ENCODE measurements at places on chromosomes 4 and X.

DNA sequence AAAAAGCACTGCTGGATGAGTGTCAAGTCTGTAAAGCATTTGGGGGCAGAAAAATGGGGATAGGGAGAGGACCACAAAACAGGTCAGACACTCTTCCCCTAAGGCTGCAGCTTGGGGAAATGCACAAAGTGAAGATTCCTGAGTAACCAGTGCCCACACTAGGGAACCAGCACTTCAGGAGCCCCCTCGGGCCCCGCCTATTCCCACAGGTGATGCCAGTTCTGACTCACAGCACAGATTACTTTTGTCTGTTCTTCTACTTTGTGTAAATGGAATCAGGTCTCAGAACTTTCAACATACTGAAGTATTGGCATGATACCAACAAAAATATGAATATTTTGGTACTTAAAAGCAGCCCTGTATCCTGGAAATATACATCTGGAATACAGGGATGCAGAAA is 112.5 kb downstream of the ADRA2C start:
- no peak for DNase-seq

GRCh38 chr4:99324979-99325378 is 3.8 kb upstream of the ADH1B start:
- peak; percentile 87 for DNase-seq

GRCh38 chrX:84735025-84735424 is 232.8 kb upstream of the HDX start:
- no peak for DNase-seq

DNA sequence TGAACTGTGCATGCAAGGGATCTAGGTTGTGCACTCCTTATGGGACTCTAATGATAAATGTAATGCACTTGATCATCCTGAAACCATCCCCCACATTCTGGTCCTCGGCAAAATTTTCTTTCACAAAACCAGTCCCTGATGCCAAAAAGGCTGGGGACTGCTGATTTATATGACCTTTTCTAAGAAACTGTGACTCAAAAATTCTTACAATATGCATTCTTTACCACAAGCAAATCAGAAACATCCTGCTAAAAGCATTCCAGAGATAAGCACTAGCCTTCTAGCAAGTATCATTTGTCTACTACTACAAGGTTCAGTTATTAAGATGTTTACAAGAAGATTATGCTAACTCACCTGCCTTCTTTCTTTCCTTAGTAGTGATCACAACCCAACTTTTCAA is 166.5 kb upstream of the PCDH7 start:
- DNase-seq, result no peak

DNA sequence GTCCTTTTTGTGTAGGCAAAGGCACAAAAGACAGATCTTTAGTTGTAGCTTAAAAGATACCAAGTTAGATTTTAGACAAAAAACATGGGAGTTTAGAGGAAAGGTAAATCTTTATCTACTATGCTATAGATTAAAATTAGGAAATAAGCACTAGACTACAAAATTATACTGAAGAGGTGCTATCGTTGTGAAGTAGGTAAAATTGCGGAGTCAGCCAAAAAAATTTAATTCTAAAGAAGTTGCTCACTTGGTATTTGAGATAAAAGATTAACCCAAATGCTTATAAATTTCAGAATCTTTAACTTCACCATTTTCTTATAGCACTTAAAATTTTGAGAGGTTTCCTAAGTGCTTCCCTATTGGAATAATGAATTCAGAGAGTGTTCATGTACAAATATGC is 604.1 kb downstream of the GRXCR1 start:
- DNase-seq, result no peak

DNA sequence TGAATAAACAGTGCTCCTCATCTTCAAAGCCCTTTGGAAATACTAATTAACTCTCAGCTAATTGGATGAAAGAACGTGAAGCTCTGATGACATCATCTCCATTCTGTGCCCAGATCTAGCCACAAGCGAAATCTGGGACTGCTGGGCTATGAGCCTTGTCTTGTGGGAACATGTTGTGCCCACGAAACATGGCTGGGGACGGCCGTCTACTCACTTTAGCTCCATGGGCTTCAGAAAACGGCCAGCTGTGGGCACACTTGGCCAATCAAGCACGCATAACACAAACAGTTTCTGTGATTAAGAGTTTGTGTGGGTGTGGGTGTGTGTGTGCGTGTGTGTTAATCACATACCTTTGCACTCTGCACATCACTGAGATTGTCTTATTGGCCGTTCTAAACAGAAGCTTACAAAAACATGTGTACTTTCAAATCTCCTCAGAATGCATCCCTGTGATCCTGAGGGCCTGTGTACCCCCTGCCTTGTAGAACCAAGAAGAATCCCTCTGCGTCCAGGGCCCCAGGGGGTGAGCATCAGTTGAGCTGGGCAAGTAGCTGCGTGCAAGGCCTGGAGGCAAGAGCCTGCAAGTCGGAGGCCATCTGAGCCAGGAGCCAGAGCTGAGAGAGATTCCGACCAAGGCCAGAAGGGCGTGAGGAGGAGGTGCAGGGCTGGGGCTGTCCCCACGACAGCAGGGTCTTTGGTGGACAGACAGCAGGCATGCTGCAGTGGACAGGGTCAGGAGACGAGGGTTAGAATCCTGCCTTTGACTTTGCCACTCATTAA is 18.7 kb upstream of the ZNF185 start:
- DNase-seq, result no peak

- no peak for DNase-seq
These were observed 2086.5 kb upstream of the TENM3 start for GRCh38 chr4:180156684-180157083.

DNA sequence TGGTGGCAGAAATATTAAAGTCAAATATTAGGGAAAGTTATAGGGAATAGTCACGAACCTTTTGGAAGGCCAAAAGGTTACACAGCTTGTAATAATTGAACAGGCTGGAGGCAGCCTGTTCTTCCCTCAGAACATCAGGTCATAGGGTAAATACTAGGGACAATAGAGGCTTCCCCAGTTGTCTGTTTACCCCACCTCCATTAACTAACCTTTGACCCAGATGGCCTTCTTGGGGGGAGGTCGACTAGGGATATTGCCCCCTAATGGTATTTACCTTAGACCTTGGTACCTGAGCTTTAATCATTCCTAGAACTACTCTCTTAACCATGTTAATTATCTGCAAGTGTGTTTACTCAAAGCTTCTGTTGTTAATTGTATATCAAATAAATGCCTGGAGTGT is 26.0 kb downstream of the C4orf17 start:
- no peak for DNase-seq

- no peak for DNase-seq
These were observed 129.0 kb upstream of the TECRL start for GRCh38 chr4:64538219-64538618.

DNA sequence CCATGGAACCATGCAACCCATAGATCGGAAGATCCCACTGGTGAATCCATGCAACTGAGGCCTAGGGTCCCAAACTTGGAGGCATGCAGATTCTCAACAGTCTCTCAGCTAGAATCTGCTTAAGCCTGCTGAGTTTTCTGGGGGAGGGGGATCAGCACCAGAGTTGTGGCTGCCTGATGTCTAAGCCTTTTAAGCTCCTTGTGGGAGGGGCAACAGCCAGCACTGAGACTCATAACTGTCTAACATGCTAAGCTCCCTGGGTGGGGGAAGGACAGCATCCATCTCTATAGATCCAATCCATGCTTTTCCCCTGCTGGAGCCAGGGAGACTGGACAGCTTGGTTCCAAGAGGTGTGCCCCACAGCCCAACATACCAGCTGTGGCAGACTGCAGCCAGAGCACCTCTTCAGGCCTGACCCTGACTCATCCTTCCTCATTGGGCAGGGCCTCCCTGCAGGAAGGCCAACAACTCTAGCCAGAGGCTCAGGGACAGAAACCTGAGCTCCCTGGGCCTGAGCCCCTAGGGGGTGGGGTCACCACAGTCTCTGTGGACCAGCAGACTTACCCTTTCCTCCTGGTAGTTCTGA is 300.1 kb upstream of the SLC7A11 start:
- no peak for DNase-seq

GRCh38 chrX:20015945-20016615 is 25.2 kb upstream of the BCLAF3 start:
- no peak for DNase-seq

DNA sequence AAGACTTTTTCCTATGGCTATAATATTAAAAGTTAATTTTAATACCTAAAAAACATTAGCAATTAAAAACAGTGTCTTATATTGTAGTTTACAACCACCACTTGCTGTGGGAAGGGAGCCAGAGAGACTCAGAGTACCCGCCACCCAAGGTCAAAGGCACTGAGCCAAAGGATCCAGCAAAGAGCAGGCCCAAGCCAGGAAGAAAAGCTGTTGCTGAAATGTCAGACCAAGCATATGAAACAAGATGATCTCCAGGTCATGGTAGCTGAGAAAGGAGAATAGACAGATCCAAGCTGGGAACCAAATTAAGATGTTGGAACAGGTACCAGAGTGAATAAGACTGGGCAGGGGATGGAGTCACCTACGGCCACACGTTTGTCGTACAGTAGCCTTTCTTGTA is 18.8 kb upstream of the ATOH1 start:
- peak; percentile 82 for DNase-seq

DNA sequence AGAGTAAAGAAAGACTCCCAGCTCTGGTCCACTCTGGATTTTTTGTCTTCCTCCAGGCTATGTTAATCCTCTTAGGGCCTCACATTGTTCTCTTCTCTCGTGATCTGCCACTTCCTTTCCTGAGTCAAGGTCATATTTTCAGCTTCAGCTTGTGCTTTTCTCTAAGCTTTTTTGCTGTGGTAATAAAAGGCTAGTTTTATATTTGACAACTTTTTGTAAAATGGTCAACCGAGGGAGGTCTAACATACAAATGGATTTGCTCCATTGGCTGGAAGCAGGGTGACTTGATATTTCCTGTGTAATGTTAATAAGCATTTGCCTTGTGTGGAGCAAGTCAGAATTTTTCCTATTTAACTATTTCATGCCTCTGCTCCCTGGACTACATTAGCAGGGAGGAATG is 239.7 kb downstream of the RAB28 start:
- DNase-seq, result no peak

DNA sequence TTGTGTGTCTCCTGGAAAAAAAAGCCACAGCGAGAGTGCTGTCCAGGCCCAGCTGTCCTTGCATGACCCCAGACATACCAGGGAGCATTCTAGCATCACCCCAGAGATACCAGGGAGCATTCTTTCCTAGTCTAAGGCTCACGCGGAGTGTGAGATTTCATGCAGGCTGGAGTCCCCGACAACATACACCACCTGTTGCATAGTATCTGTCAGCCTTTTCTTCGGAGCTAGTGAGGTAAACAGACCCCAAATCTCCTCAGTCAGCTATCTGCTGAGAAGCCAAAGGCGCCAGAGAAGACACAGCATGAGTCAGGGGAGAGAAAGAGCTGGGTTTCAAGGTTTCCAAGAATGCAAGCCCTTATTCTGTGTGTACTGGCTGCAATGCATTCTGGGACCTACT is 23.1 kb upstream of the ZXDA start:
- no peak for DNase-seq

GRCh38 chr4:70902577-70903290 is 565 bp downstream of the MOB1B start:
- peak; percentile 67 for DNase-seq

GRCh38 chr4:90445380-90445779 is 318.2 kb downstream of the CCSER1 start:
- no peak for DNase-seq

- DNase-seq, result no peak
These were observed 110.3 kb upstream of the MAP3K15 start for GRCh38 chrX:19625612-19626011.

GRCh38 chrX:48466696-48467095 is 3.4 kb downstream of the SLC38A5 start:
- DNase-seq, result no peak

DNA sequence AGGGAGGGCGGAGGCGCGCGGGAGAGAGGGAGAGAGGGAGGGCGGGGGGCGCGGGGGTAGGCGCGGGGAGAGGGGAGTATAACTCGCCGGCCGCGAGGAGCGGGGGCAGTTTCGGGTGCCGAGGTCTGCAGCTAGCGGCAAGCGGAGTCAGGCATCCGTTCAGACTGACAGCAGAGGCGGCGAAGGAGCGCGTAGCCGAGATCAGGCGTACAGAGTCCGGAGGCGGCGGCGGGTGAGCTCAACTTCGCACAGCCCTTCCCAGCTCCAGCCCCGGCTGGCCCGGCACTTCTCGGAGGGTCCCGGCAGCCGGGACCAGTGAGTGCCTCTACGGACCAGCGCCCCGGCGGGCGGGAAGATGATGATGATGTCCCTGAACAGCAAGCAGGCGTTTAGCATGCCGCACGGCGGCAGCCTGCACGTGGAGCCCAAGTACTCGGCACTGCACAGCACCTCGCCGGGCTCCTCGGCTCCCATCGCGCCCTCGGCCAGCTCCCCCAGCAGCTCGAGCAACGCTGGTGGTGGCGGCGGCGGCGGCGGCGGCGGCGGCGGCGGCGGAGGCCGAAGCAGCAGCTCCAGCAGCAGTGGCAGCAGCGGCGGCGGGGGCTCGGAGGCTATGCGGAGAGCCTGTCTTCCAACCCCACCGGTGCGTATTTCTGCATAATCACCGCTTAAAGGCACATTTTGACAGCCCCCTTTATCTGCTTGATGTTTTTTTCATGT is at the start of gene POU4F2:
POU4F2 (plus strand) TSS at position 108 of the 720 bp plus-strand sequence; CDS start at position 356, 248 bp downstream.
- DNase-seq, result no peak

- DNase-seq, result no peak
These were observed 82.5 kb downstream of the EVC start for GRCh38 chr4:5793514-5793913.

GRCh38 chr4:145132511-145133098 is 34.5 kb downstream of the ABCE1 start:
- no peak for DNase-seq

DNA sequence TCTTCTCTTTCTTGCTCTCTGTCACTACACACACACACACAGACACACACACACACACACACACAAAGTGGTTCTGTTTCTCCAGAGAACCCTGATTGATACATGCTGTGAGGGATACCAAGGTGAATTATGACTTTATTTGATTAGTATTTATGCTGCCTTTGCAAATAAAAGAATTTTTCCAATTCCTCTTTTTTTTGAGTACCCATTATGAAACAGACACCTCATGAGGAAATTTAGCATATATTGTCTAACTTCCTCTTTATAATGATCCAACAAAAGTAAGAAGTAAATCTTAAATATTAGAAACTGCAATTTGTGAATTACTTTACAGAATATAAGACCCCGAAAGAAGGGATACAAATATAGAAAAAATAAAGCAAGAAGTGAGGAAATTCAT is 14.3 kb upstream of the RAB28 start:
- DNase-seq, result no peak

- no peak for DNase-seq
These were observed 464.0 kb downstream of the CFAP47 start for GRCh38 chrX:36383495-36383894.

GRCh38 chrX:66635360-66635759 is 3.5 kb downstream of the EDA2R start:
- no peak for DNase-seq

- no peak for DNase-seq
These were observed 181.4 kb upstream of the MXRA5 start for GRCh38 chrX:3527811-3528210.

GRCh38 chr4:1039493-1040343 is 28.3 kb downstream of the FGFRL1 start:
- DNase-seq, result peak; percentile 75

DNA sequence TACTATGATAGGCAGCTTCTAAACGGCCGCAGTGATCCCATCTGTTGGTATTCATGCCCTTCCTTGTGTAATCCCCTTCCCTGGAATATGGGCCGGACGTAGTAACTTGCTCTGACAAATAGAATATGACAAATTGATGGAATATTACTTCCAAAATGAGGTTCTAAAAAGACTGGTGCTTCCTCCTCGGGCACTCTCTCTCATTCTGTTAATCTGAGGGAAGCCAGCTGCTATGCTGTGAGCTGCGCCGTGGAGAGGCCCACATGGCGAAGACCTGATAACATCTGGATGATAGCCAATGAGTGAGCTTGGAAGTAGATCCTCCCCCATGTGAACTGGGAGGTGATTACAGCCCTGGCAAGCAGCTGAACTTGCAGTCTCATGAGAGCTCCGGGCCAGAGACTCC is 27.2 kb upstream of the SLC25A4 start:
- peak; percentile 85 for DNase-seq
